CD4-positive, alpha-beta T cell (primary cell): ENCODE measurements at places on chromosomes 16 and 17. TPM values are rescaled to one million over a fixed set of nuclear protein-coding genes. Genes with fewer than 3 reads are reported as not detected.

DNA sequence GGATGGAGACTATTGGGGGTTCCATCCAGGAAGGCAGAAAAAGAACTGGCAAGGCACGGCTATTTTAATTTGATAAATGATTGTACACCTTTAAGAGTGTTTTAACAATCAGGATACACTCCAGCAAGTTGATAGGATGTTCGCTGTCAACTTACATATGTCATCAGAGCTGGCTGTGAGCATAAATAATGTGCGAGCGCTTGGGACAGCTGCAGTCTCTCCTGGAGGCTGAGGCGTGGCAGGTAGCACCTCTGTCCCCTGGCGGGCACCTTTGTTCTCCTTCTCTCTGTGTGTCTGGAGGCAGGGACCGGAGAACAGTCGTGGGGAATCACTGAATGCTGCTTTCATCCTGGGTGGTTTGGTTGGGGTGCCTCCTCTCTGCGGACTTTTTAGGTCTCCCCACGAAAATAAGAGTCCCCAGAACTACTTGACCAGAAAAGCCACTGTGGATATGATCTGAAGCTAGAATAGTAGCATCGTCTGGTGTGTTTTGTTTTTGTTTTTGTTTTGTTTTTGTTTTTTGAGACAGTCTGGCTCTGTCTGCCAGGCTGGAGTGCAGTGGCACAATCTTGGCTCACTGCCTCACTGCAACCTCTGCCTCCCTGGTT, 9.4 kb downstream of the BAHCC1 start:
- peaks cover 8% of the 10 kb centered on the region for H3K4me1 ChIP-seq
- no peak overlapping the region for H3K4me3 ChIP-seq
- H3K27me3 ChIP-seq, result peaks cover 59% of the 10 kb centered on the region
- H3K27ac ChIP-seq, result no peak overlapping the region

Gene SRCIN1
- total RNA-seq, result 0.06 TPM

- H3K4me3 ChIP-seq, result no peak overlapping the region
- H3K4me1 ChIP-seq, result no peaks in the 10 kb centered on the region
- no peak for DNase-seq
- H3K27me3 ChIP-seq, result peaks cover 10% of the 10 kb centered on the region
These were observed 263.8 kb downstream of the HS3ST3A1 start for GRCh38 chr17:13337864-13338371.

GRCh38 chr16:51816929-51817328, 665.9 kb upstream of the SALL1 start:
- no peaks in the 10 kb centered on the region for H3K27me3 ChIP-seq
- DNase-seq, result no peak
- H3K4me1 ChIP-seq, result no peaks in the 10 kb centered on the region

- H3K27ac ChIP-seq, result no peak overlapping the region
- DNase-seq, result no peak
- H3K4me1 ChIP-seq, result no peaks in the 10 kb centered on the region
- no peak overlapping the region for H3K4me3 ChIP-seq
- no peaks in the 10 kb centered on the region for H3K36me3 ChIP-seq
These were observed 78.4 kb upstream of the CDC42EP4 start for GRCh38 chr17:73390221-73390620.

DNA sequence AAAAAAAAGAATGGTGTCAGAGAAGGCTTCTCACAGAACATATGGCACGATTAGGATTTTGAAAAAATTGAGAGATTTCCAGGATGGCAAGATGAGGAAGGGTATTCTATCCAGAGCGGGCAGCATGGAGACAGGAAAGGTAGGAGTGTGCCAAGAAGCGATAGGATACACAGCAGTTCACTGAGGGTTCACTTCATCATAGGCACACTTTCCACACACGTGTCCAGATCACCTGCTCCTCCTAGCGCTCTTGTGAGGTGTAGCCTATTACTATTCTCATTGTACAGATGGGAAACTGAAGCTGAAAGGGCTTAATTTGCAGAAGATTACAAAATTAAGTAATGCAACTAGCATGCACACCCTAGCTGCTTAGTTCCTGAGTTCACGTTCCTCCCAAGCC, 6.2 kb upstream of the ELAC2 start:
- no peak overlapping the region for H3K27ac ChIP-seq
- no peaks in the 10 kb centered on the region for H3K36me3 ChIP-seq
- no peak for DNase-seq
- H3K4me1 ChIP-seq, result peaks cover 9% of the 10 kb centered on the region
- no peak overlapping the region for H3K4me3 ChIP-seq
- H3K27me3 ChIP-seq, result no peaks in the 10 kb centered on the region

DNA sequence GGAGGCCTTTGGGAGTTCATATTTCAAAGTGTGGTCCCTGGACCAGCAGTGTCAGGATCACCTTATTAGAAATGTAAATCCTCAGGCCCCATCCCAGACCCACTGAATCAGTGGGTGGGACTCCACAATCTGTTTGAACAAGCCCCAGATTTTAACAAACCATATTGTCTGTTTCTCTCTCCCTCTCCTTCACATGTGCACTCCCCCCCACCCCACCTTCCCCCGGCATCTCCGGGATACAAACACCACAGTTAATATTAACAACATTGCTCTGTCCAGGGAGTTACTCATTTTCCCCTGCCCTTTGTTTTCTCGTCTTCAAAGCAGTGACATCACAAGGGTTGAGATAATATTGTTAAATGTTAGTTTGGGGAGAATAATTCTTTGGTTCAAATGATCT, 127.3 kb downstream of the KATNIP start:
- H3K4me3 ChIP-seq, result no peak overlapping the region
- no peaks in the 10 kb centered on the region for H3K27me3 ChIP-seq
- no peaks in the 10 kb centered on the region for H3K4me1 ChIP-seq
- H3K36me3 ChIP-seq, result peaks cover 11% of the 10 kb centered on the region

Gene CD300E
- 0.98 TPM for total RNA-seq

DNA sequence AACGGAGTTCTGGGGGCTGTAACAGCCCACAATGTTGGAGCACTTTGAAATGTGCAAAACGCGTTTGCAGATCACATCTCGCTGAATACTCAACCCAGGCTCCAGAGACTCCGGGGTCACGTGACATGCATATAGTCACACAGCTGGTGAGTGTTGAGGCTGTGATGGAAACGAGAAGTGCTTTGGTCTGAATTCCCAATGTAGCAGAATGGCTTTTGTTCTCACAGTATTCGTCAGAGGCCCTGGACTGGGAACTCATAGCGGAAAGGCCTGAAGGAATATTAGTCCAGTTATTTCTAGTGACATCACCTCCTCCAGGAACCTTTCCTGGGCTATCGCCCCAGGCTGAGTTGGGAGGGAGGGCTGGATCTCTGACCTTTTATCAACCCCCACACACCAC, 95.8 kb upstream of the CRHR1 start:
- H3K36me3 ChIP-seq, result no peaks in the 10 kb centered on the region
- H3K27ac ChIP-seq, result no peak overlapping the region
- no peaks in the 10 kb centered on the region for H3K4me1 ChIP-seq
- no peak overlapping the region for H3K4me3 ChIP-seq
- H3K27me3 ChIP-seq, result peaks cover 11% of the 10 kb centered on the region
- no peak for DNase-seq

- H3K27me3 ChIP-seq, result peaks cover 10% of the 10 kb centered on the region
- no peaks in the 10 kb centered on the region for H3K4me1 ChIP-seq
- H3K36me3 ChIP-seq, result no peaks in the 10 kb centered on the region
- H3K4me3 ChIP-seq, result no peak overlapping the region
- DNase-seq, result peak; percentile 39
These were observed 66.8 kb downstream of the DNAH3 start for GRCh38 chr16:21083729-21084268.

DNA sequence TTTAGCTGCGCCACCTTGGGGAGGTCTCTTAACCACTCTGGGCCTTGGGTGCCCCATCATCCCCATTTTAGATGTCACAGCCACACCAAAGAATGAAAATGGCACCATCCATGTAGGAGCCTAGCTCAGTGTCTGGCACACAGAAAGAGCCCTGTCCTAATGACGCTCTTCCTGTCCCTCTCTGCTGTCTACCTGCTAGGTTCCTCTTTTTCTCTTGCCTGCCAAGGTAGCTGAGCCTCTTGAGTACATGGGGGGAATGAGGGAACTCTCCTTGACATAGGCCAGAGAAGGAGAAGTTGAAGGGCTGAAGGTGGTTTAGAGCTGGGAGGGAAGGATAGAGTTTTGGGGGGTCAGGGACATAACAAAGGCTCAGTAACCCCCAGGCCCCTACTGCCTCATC, 1.8 kb downstream of the RUNDC3A start:
- H3K36me3 ChIP-seq, result no peaks in the 10 kb centered on the region
- no peak overlapping the region for H3K27ac ChIP-seq
- DNase-seq, result no peak
- H3K4me3 ChIP-seq, result no peak overlapping the region

Gene LRRC46
- 0.85 TPM for total RNA-seq

GRCh38 chr17:69900829-69901228, 174.2 kb upstream of the KCNJ16 start:
- H3K4me1 ChIP-seq, result no peaks in the 10 kb centered on the region
- DNase-seq, result no peak
- H3K4me3 ChIP-seq, result no peak overlapping the region
- H3K27ac ChIP-seq, result no peak overlapping the region
- H3K27me3 ChIP-seq, result no peaks in the 10 kb centered on the region

DNA sequence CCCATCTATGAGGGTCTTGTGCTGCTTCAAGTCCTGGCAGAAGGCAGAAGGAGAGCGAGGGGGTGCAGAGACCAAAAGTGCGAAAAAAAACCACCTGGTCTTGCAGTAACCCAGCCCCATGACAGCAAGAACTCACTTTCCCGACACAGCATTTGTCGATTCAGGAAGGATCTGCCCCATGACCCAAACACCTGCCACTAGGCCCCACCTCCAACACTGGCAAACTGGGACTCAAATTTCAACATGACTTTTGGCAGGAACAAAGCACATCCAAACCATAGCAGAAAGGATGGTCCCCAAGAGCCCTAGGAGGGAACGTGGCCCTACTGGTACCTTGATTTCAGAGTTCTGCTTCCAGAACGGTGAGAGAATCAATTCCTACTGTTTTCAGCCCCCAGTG, 34.7 kb upstream of the KLHDC4 start:
- no peak for DNase-seq
- no peaks in the 10 kb centered on the region for H3K27me3 ChIP-seq
- no peak overlapping the region for H3K4me3 ChIP-seq
- no peak overlapping the region for H3K27ac ChIP-seq

- H3K4me1 ChIP-seq, result peaks cover 15% of the 10 kb centered on the region
- H3K27ac ChIP-seq, result no peak overlapping the region
- no peak for DNase-seq
- H3K4me3 ChIP-seq, result no peak overlapping the region
These were observed 55.4 kb downstream of the TENT4B start for GRCh38 chr16:50208460-50208931.

DNA sequence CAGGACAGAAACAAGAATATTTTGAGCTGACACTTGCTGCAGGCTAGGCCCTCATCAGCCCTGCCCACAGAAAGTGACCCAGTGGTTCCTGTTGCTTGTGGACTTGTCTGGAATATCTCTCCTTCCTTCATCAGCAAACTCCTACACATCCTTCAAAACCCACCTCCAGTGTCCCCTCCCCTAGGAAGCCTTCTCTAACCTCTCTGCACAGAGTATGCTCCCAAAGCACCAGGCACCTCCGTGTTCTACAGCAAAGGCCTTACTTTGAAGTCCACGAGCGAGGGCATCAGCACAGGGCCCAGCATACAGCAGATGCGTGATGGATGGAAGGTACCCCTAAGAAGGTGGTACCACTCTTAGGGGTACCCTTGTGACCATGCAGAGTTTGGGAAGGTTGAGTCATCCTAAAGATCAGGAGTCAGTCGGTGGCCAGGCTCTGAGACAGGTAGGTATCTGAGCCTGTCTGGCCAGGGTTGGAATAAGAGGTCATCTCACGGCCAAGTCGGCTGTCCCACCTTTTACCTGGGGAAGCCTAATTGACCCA, 2.0 kb downstream of the CCDC102A start:
- DNase-seq, result no peak
- H3K4me3 ChIP-seq, result no peak overlapping the region
- no peaks in the 10 kb centered on the region for H3K27me3 ChIP-seq
- H3K4me1 ChIP-seq, result peaks cover 89% of the 10 kb centered on the region
- H3K27ac ChIP-seq, result peak overlapping the region; percentile 94
- no peaks in the 10 kb centered on the region for H3K36me3 ChIP-seq

DNA sequence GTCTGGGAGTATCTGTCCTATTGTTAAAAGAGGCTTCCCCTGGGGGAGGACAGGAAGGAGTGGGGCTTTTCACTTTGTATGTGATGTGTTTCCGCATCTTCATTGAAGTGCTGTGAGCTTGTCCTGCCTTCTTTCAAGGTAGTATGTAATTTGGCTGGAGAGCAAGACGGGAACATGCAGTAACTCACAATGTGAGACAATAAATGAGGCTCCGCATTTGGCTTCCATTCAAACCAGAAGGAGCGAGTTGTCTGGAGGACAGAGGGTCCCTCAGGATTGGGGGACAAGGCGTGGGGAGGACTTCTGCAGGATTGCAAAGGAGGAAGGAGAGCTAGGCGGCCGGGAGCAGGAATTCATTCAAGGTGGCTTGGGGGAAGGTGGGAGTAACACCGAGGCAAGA, 203.5 kb downstream of the RBFOX3 start:
- no peaks in the 10 kb centered on the region for H3K36me3 ChIP-seq
- no peak overlapping the region for H3K4me3 ChIP-seq
- H3K4me1 ChIP-seq, result no peaks in the 10 kb centered on the region
- peaks cover 19% of the 10 kb centered on the region for H3K27me3 ChIP-seq

Gene ELOB
- 103 TPM for total RNA-seq

GRCh38 chr17:17749921-17750320, 68.7 kb downstream of the RAI1 start:
- no peak overlapping the region for H3K4me3 ChIP-seq
- peaks cover 60% of the 10 kb centered on the region for H3K4me1 ChIP-seq
- DNase-seq, result peak; percentile 42
- no peak overlapping the region for H3K27ac ChIP-seq
- no peaks in the 10 kb centered on the region for H3K27me3 ChIP-seq

- H3K4me3 ChIP-seq, result no peak overlapping the region
- H3K27ac ChIP-seq, result no peak overlapping the region
These were observed 6.8 kb upstream of the AKAP1 start for GRCh38 chr17:57078274-57078673.

- H3K4me3 ChIP-seq, result no peak overlapping the region
- no peak for DNase-seq
- H3K36me3 ChIP-seq, result no peaks in the 10 kb centered on the region
- no peak overlapping the region for H3K27ac ChIP-seq
These were observed 1483.0 kb downstream of the CDH8 start for GRCh38 chr16:60553090-60553757.

Gene MGAT5B
- 0.77 TPM for total RNA-seq

Gene IL21R
- 34.8 TPM for total RNA-seq

Gene DHX38
- 103 TPM for total RNA-seq

GRCh38 chr17:49850772-49851386, 3.0 kb upstream of the TAC4 start:
- peak overlapping the region; percentile 55 for H3K27ac ChIP-seq
- peaks cover 2% of the 10 kb centered on the region for H3K36me3 ChIP-seq
- H3K4me1 ChIP-seq, result peaks cover 18% of the 10 kb centered on the region
- no peaks in the 10 kb centered on the region for H3K27me3 ChIP-seq

- no peak overlapping the region for H3K4me3 ChIP-seq
- H3K27ac ChIP-seq, result no peak overlapping the region
- peaks cover 75% of the 10 kb centered on the region for H3K36me3 ChIP-seq
- DNase-seq, result peak; percentile 37
- no peaks in the 10 kb centered on the region for H3K27me3 ChIP-seq
These were observed 9.4 kb downstream of the SNX20 start for GRCh38 chr16:50671644-50672260.

Gene PIGS
- total RNA-seq, result 76.4 TPM

- H3K36me3 ChIP-seq, result peaks cover 86% of the 10 kb centered on the region
- no peak overlapping the region for H3K4me3 ChIP-seq
- no peaks in the 10 kb centered on the region for H3K27me3 ChIP-seq
- DNase-seq, result no peak
- no peak overlapping the region for H3K27ac ChIP-seq
- H3K4me1 ChIP-seq, result no peaks in the 10 kb centered on the region
These were observed 67.0 kb downstream of the CACNG1 start for GRCh38 chr17:67111327-67111726.

- H3K27ac ChIP-seq, result no peak overlapping the region
- peaks cover 27% of the 10 kb centered on the region for H3K4me1 ChIP-seq
- no peaks in the 10 kb centered on the region for H3K27me3 ChIP-seq
These were observed 3.5 kb upstream of the TCF25 start for GRCh38 chr16:89869911-89870310.

Gene ADAD2
- 0.59 TPM for total RNA-seq
